Renal cortex interstitium (tissue), 15 donors: ENCODE measurements at places on chromosomes 2 and 18. TPM values are rescaled to one million over a fixed set of nuclear protein-coding genes. Genes with fewer than 3 reads are reported as not detected.

DNA sequence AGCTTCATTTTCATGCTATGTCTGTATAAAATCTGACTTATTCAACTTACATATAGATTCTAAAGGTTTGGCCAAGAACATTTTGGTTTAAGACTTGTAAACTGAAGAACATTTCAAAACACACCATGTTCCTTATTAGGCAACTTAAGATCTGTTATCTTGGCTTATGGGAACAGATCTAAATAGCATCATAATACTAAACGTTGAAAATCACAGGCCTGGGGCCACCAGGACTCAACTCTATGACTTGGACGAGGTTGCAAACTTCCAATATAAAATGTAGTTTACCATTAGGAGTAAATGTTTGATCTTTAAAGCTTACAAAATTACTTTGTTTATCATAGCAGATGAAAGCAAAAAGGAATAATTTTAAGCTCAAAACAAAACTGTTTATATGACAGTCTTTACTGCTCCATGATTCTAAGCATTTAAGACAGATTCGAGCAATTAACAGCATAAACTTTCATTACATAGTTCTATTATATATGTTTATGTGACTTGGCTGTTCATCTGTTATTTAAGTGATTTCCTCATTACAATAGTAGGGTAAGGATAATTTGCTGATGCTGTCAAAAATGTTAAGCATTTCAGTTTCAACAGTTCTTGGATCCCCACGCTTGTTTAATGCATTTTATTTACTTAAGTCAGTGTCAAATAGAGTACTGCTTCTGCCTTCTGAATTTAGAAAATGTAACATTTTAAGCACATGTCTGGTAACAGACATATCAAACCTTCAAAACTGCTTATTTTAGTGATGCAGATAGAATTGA, 8.3 kb downstream of the TCF4 start:
- DNase-seq: no peak

DNA sequence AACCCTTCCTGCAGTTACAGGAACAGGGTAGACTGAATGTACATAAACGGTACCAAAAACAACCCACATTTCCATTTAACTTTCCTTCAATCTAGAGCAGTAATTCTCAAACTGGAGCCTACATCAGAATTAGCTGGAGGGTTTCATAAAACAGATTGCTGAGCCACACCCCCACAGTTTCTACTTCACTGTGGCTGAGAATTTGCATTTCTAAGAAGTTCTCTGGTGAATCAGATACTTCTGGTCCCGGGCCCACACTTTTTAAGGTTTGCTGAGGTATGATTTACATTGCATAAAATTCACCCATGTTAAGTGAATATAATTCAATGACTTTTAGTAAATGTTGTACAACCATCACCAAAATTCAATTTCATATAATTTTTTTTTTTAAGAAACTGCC, 113.7 kb downstream of the SRBD1 start:
- DNase-seq: no peak

GRCh38 chr2:47050021-47050760, 104.9 kb downstream of the STPG4 start:
- no peak for DNase-seq

DNA sequence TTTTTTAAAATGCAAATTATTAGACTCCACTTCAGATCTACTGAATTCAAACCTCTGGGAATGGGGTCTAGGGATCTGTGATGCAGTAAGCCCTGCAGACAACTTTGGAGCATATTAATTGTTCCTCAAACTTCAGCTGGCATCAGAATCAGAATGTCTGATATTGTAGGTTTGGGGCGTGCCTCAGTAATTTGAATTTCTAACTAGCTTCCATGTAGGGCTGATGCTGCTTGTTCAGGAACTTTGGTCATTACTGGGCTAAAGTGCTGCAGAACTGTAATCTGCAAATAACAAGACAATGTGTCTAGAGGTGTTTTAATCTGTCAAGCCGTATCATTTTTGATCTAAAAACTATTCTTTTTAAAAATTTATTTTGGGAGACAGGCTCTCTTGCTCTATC, 1719.7 kb upstream of the PIK3C3 start:
- DNase-seq: no peak

Gene GNAL
- polyA plus RNA-seq: 3.7 TPM

Gene C2orf81
- 9.6 TPM for polyA plus RNA-seq

Gene BOLL
- 0.06 TPM for polyA plus RNA-seq

- DNase-seq: no peak
These were observed 340.5 kb upstream of the SLC39A10 start for GRCh38 chr2:195316486-195316885.

GRCh38 chr2:10405448-10405847, 42.7 kb downstream of the ODC1 start:
- no peak for DNase-seq

Gene MEP1B
- 0.07 TPM for polyA plus RNA-seq

DNA sequence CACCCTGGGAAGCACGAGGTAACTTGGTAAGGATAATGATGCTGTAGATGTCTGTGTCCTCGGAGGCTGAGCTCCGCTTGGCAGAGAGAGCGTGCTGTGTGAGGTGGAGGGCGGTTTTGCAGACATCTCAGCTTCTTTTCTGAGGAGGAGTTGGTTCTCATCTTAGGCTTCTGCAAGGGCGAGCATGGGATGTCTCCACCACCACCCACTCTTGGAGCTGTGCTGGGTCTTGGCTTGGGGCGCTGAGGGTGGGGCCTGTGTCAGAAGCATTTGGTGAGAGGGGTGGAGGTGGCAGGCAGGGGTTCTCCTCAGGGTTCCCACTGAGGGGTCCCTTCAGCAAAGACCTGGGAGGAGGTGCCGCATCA, 9.2 kb downstream of the OXER1 start:
- DNase-seq: no peak

Gene ALK
- polyA plus RNA-seq: 0.35 TPM

- no peak for DNase-seq
These were observed 263.5 kb downstream of the EPHA4 start for GRCh38 chr2:221308507-221309066.
